ENCODE measurements at places on chromosomes 7 and 10. TPM values are rescaled to one million over a fixed set of nuclear protein-coding genes. Genes with fewer than 3 reads are reported as not detected.

- peaks cover 23% of the 10 kb centered on the region for H3K36me3 ChIP-seq
- H3K4me1 ChIP-seq = peaks cover 49% of the 10 kb centered on the region
- H3K27ac ChIP-seq = no peak overlapping the region
Observed at GRCh38 chr7:44990109-44991023, 9.6 kb upstream of the CCM2 start.

GRCh38 chr7:9761224-9761623 lies 1212.4 kb upstream of the PHF14 start:
- H3K27me3 ChIP-seq = no peaks in the 10 kb centered on the region
- no peak overlapping the region for H3K27ac ChIP-seq
- no peaks in the 10 kb centered on the region for H3K36me3 ChIP-seq
- DNase-seq = no peak

- H3K27me3 ChIP-seq = no peaks in the 10 kb centered on the region
- DNase-seq = no peak
- no peak overlapping the region for H3K4me3 ChIP-seq
- H3K27ac ChIP-seq = no peak overlapping the region
- peaks cover 25% of the 10 kb centered on the region for H3K36me3 ChIP-seq
Observed at GRCh38 chr7:5636914-5637313, 144.5 kb downstream of the RNF216 start.

GRCh38 chr10:61081301-61081700 lies 137.3 kb upstream of the RHOBTB1 start:
- no peaks in the 10 kb centered on the region for H3K36me3 ChIP-seq
- H3K27me3 ChIP-seq = peaks cover 10% of the 10 kb centered on the region
- H3K4me3 ChIP-seq = no peak overlapping the region
- H3K4me1 ChIP-seq = no peaks in the 10 kb centered on the region
- DNase-seq = no peak
- H3K27ac ChIP-seq = no peak overlapping the region

The PRKCQ gene
- 62.6 TPM for total RNA-seq

The EVX1 gene
- not detected for total RNA-seq

Measured in activated CD4-positive, alpha-beta T cell treated with anti-CD3 and anti-CD28 coated beads, Interleukin-2, amount 10 ng/mL, durations not matched to agents 7 days and 5 days (primary cell).